GM18507 (cell line): ENCODE measurements at places on chromosomes 7 and 10.

DNA sequence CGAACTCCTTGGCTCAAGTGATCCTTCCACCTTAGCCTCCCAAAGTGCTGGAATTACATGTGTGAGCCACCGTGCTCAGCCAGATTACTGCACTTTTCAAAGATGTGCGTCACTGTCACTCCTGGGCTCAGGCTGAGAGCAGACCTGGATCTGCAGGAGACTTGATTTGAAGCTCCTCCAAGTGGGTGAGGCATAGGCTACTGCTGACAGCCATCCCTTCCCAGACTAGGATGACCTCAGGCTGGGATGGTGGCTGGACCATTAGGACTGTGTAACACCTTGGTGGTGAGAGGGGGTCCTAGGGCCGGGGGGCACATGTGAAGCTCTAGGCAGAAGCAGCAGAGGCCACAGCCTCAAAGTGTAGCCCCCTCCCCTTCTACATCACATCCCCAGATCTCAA is 8.2 kb upstream of the SRRM3 start:
- DNase-seq, result no peak

- DNase-seq, result peak; percentile 1
Measured at GRCh38 chr7:123823898-123824753, 20.8 kb upstream of the HYAL4 start.

DNA sequence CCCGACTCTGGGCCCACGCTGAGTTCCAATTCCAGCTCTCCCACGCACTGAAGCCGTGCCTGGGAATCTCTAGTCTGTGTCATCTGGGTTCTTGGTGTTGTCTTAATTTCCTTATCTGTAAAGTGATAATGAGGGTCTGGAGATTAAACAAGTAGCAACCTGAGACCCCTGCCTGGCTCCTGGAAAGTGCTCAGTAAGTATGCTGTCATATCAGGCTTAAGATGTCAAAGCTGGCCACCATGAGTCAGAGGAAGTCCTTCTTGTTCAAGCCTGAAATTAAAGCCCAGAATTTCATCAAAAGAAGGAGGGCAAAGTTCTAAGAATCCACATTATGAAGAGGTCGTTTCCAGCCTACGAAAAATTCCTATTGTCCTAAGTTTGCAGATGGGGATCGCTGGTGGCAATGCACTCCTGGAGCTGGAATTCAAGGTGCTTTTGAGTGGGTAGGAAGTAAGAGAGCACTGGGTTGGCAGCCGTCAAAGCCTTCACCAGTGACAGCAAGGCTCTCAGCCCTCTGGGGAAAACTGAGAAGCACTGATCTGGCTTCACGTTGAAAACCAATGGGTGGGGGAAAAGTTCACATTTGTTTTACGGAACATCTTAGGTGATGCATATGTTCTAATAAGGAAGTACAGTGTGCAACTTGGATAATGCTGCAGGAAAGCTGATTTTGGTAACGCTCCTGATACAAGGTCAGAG is 50.3 kb upstream of the NCAPG2 start:
- no peak for DNase-seq

DNA sequence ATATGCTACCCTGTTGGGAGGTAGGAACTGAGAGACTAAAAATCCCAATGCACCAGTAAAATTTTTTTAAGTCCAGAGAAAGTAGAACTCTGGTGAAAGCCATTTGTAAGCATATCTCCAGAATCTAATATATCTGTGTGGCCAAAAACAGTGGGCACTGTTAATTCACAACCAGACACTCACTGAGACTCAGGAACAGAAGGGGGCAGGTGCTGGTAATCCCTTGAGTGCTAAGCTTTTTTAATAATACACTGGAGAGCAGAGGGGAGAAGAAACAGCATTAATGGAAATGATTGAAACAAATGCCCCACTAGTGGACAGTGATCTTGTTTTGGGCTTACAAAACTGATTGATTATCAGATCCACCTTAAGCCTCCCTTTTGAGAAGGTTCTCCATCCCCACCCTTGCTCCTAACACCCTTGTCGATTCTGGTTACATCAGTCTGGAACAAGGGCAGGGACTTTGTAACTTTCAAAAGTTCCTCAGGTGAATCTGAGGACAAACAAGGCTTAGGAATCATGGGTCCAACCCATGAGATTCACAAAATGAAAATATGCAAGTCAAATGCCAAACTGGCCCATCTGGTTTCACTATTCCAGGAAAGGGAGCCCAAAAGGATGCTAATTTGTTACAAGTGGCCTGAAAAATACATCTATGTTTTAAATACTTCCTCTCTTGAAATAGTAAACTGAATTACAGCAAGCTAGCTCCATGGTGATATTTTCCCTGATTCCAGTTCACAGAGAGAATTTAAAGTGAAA is 29.7 kb downstream of the PLXNA4 start:
- DNase-seq, result no peak

- DNase-seq, result no peak
Measured at GRCh38 chr7:120550494-120551048, 277.6 kb downstream of the KCND2 start.

DNA sequence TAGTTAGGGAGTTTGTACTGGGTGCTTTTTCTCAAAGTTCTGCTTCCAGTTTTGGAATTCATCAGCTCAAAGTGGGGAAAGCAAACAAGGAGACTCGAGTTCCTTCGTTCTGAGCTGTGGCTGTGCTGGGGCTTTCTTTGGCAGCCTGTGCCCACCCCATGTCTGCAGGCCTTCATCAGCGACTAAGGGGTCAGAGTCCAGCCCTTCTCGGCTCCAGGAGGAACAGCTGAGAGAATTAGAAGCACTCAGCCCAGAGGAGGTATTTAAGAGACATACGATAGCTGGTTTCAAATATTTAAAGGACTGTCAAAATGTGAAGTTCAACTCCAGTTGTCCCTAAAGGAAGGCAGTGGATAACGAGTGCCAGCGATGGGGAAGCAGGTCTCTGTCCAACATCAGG is 41.3 kb downstream of the SH3PXD2A start:
- no peak for DNase-seq

GRCh38 chr10:43233601-43234430 is 33.0 kb downstream of the RASGEF1A start:
- DNase-seq, result no peak

- no peak for DNase-seq
Measured at GRCh38 chr7:50203521-50203920, 101.0 kb upstream of the IKZF1 start.

DNA sequence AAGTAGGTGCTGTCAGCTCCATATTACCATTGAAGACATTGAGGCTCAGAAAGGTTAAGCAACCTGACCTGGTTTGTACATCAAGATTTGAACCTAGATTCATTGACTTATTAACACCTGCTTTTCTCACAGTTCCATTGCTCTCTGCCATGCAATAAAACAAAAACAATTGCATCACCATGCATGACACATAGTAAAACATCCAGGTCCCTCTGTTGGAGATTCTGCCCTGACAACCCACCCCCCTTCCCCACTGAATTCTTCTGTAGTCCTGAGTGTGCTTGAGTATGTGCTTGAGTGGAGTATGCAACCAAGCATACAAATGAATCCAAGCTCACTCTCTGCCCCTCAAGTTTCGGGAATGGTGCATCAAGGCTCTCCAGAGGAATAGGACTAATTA is 6.0 kb upstream of the LMBR1 start:
- no peak for DNase-seq

DNA sequence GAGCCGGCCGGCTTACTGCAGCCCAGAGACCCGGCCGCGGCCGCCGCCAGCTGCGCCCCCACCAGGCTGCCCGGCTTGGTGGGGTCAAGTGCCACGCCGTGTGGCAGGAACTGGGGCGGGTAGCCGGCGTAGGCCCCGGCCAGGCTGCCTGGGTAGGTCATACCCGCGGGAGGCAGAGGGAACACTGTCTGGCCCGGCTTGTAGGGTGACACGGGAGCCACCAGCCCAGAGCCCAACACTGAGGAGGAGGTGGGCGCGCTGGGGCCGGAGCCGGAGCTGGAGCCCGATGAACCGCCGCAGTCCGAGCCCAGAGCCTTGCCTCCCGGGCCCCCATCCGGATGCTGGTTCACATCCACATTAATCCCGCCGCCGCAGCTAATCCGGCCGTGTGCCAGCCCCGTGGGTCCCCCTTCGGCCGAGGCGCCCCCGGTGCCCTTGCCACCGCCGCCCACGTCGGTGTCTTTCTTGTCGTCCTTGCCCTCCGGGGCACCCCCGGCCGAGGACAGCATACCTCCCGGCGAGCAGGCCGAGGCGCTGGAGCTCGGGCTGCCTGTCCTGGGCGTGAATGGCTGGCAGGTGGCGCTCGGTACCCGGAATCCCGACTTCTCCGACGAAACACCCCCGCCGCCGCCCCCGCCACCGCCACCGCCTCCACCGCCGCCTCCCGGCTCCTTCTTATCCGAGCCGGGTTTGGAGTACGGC is 2.0 kb downstream of the ZNF503 start:
- no peak for DNase-seq

GRCh38 chr10:12974491-12975199 is 26.9 kb downstream of the CCDC3 start:
- no peak for DNase-seq

- no peak for DNase-seq
Measured at GRCh38 chr7:22005151-22005550, 59.5 kb upstream of the CDCA7L start.

DNA sequence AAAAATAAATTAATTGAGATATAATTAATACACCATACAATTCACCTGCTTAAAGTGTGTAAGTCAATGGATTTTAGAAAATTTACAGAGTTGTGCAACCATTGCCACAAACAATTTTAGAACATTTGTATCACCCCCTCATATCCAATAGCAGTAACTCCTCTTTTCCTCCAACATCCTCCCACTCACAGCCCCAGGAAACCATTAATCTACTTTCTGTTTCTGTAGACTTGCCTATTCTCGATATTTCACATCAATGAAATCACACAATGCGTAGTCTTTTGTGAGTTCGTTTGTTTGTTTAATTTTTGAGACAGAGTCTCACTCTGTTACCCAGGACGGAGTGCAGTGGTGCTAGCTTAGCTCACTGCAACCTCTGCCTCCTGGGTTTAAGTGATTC is 13.7 kb upstream of the HERC4 start:
- no peak for DNase-seq

GRCh38 chr7:22185559-22185958 is 171.4 kb downstream of the RAPGEF5 start:
- no peak for DNase-seq

- no peak for DNase-seq
Measured at GRCh38 chr10:94218493-94219183, 144.1 kb downstream of the NOC3L start.

GRCh38 chr10:122703483-122704448 is 4.1 kb upstream of the C10orf120 start:
- peak; percentile 23 for DNase-seq

DNA sequence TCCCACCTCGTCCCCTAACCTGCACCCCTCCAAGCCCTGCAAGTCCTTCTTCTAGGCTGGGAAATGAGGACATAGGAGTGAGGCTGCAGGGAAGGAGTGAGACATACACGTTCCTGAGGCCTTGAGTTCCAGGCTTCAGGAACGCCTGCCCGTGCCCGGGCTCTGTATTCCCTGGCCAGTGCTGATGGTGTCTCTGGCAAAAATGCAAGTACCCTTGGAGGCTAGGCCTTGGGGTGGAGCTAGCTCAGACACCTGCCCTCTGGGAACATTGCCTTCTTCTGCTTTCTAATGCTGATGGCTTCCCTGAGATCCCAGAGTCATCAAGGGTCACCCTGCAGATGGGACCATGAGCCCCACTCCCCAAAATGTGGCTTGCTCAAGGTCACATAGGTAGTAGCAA is 76.0 kb downstream of the GRK5 start:
- no peak for DNase-seq

DNA sequence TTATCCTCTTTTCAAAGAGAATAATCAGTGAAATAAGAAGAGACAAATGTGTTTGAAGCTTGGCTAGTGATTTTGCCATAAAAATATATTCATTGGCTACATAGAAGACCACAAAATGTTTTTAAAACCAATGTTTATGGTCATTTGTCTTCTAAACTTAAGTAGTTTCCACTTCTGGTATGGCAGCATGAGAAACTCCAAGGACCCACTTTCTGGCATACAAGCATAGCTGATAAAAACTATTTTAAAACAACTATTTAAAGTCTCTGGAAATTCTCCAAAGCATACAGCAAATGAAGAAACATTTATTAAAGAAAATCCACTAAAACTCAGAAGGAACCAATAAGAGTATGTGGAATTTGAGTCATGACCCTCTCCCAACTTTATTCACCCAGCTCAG is 89.2 kb upstream of the TOMM7 start:
- no peak for DNase-seq

DNA sequence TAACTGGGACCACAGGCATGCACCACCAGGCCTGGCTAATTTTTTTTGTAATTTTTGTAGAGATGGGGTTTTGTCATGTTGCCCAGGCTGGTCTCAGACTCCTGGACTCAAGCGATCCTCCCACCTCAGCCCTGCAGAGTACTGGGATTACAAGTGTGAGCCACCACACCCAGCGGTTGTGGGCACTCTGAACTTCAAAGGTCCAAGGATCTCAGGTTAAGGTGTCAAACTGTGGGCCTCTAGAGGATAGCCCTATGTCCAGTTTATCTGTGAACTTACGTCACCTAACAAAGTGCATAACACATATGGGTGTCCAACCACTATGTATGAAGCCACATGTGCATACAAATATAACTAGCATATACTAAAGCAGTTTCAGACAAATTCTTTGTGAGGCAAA is 3.2 kb upstream of the IL2RA start:
- no peak for DNase-seq

- DNase-seq, result peak; percentile 80
Measured at GRCh38 chr7:129210256-129210988, 14.4 kb upstream of the AHCYL2 start.

GRCh38 chr7:2307690-2308107 is 6.5 kb downstream of the SNX8 start:
- DNase-seq, result no peak

DNA sequence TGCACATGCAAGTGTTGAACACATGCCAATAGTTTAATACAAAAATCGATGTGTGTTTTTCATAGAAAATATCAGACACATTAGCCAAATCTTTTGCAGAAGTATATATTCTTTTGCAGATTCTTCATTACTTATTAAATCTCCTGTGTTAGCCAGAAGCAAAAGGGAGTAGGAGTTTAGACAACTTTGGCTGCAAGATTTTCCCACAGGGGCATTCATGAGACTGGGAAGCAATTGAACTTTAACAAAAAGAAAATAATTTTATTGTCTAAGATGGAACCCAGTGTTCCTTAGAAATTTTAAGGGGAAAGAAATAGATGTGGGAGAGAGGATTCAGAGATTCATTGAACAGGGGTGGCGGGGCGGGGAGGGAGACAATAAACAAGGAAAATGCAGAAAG is 1336.0 kb downstream of the GATA3 start:
- DNase-seq, result no peak

GRCh38 chr10:34219753-34220548 is 595.1 kb downstream of the PARD3 start:
- DNase-seq, result no peak

GRCh38 chr7:24912424-24912823 is 67.6 kb downstream of the OSBPL3 start:
- DNase-seq, result no peak

GRCh38 chr10:86314616-86315548 is 51.7 kb downstream of the GRID1 start:
- no peak for DNase-seq

- DNase-seq, result peak; percentile 9
Measured at GRCh38 chr10:84665883-84666463, 337.6 kb downstream of the CCSER2 start.
